ENCODE measurements at places on chromosomes 7 and 10.

DNA sequence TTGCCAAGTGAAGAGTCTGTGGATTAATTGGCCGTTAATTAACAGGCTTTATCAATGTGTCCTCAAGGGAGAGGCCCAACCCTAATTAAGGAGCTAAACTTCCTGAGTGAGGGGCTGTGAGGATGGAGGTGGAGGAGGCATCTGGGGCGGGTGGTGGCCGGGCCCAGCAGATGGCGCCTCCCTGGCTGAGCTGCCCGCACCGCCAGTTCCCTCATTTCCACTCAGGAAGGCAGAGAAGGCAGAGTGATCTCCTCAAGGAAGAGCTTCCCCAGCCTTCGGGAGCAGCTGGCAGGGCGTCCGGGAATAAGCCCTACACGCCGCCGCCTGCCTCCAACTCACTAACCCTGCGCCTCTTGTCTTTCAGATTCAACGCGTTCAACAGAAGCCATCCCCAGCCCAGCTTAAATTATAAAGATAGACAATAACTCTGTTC is 112.2 kb downstream of the CYTH3 start:
- no peak for DNase-seq
- peak overlapping the region; percentile 39 for H3K4me3 ChIP-seq
- peaks cover 4% of the 10 kb centered on the region for H3K36me3 ChIP-seq
- H3K27ac ChIP-seq = no peak overlapping the region
- H3K4me1 ChIP-seq = peaks cover 17% of the 10 kb centered on the region
- no peaks in the 10 kb centered on the region for H3K27me3 ChIP-seq

DNA sequence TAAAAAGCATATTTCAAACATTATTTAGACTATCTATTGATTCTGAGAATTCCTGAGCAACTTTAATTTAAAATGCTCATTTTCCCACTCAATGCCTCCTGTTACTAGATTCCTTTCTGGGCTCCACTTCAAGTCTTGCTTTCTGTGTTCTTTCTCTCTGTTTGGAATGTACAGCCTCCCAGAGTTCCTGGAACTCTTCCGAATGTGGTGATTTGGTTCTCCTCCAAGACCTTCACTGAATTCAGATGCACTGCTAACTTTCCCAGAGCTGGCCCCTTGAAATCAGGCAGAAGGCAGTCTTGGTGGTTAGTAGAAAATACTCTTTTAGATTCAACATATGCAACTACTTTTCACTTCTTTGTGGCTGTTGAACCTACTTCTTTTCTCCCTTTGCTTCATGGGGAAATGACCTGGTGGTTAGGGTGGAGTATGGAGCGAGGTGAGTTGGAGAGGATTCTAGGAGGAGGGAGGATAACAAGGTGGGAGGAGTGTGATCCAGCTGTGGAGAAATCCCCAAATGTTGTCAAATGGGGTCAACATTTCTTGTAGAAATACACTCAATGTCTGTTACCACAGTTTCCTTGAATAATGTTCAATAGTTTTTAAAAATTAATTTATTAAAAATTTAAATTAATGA is 27.9 kb upstream of the CCDC7 start:
- H3K27me3 ChIP-seq = no peaks in the 10 kb centered on the region
- no peak overlapping the region for H3K4me3 ChIP-seq
- H3K27ac ChIP-seq = no peak overlapping the region
- H3K36me3 ChIP-seq = no peaks in the 10 kb centered on the region
- H3K4me1 ChIP-seq = peaks cover 5% of the 10 kb centered on the region
- no peak for DNase-seq

DNA sequence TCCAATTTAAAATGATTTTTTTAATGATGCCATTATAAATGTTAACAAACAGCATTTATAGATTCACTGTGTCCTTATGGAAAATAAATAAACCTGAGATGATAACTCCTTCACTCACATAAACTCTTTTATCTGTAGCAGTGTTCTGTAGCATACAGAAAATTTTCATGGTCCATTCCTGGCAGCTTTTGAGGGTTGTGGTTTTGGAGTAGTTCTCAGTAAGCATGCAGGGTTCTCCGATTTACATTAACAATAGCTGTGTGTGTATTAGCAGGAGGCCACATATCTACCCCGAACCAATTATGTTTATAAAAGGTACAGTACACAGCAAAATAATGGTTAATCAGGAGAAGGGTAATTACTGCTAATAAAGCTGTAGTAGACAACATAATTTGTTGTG is 162.7 kb downstream of the CDCA7L start:
- H3K27ac ChIP-seq = no peak overlapping the region
- H3K4me1 ChIP-seq = no peaks in the 10 kb centered on the region
- DNase-seq = no peak
- no peaks in the 10 kb centered on the region for H3K36me3 ChIP-seq
- H3K4me3 ChIP-seq = no peak overlapping the region

DNA sequence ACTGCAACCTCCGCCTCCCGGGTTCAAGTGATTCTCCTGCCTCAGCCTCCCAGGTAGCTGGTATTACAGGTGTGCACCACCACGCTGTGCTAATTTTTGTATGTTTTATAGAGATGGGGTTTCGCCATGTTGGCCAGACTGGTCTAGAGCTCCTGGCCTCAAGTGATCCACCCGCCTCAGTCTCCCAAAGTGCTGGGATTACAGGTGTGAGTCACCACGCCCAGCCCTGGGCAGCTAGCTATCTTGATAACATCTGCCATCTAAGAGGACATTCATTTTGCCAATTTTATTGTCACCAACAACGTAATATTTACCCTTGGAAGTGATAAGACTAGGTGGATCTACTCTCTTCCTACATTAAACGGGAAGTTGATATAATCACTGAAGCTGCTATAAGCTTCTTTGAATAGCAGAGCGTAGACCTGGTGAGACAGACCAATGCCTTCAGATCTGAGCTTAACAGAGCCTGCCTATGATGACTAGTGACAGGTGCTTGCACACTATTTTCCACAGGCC is 39.7 kb upstream of the SLC35B4 start:
- H3K4me3 ChIP-seq = no peak overlapping the region
- no peak overlapping the region for H3K27ac ChIP-seq
- H3K36me3 ChIP-seq = no peaks in the 10 kb centered on the region
- peaks cover 26% of the 10 kb centered on the region for H3K27me3 ChIP-seq
- H3K4me1 ChIP-seq = peaks cover 5% of the 10 kb centered on the region

GRCh38 chr10:45000138-45000751 is 478 bp upstream of the ZNF22 start:
- H3K36me3 ChIP-seq = peaks cover 2% of the 10 kb centered on the region
- H3K27ac ChIP-seq = peak overlapping the region; percentile 67
- H3K27me3 ChIP-seq = no peaks in the 10 kb centered on the region

- no peak overlapping the region for H3K4me3 ChIP-seq
- DNase-seq = no peak
- H3K27ac ChIP-seq = no peak overlapping the region
Observed at GRCh38 chr7:100509231-100509630, 25.5 kb downstream of the NYAP1 start.

DNA sequence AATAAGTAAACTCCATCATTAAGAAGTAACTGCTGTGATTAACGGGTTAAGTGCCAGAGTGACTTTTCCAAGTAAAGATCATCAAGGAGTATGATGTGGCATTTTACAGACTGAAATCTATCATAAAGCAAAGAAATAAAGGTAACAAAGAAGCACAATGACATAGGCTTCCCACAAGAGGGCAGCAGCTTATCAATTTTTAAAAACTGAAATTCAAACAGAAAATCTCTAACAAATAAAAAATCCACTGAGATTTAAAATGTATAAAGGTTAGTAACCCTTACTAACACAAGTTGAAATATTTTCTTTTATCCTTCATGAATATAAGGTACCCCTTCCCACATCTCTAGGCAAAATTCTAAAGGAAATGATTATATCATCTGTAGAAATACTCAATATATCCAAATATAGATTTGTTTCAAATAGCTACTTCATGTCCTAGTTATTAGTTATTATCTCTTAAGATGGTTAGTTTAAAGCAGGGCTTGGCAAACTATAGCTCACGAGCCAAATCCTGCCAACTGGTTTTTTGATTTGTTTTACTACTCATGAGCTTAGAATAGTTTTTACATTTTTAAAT is 29.2 kb downstream of the FAM3C start:
- peak; percentile 7 for DNase-seq
- H3K4me1 ChIP-seq = peaks cover 5% of the 10 kb centered on the region
- H3K27me3 ChIP-seq = no peaks in the 10 kb centered on the region

- no peak overlapping the region for H3K4me3 ChIP-seq
- no peaks in the 10 kb centered on the region for H3K27me3 ChIP-seq
- H3K4me1 ChIP-seq = peaks cover 12% of the 10 kb centered on the region
- no peaks in the 10 kb centered on the region for H3K36me3 ChIP-seq
Observed at GRCh38 chr7:13846386-13846785, 143.1 kb downstream of the ETV1 start.

GRCh38 chr7:66697449-66698438 is 42.8 kb upstream of the RABGEF1 start:
- no peak overlapping the region for H3K27ac ChIP-seq
- peaks cover 8% of the 10 kb centered on the region for H3K4me1 ChIP-seq
- peaks cover 6% of the 10 kb centered on the region for H3K36me3 ChIP-seq
- H3K27me3 ChIP-seq = no peaks in the 10 kb centered on the region
- no peak for DNase-seq

GRCh38 chr10:61642150-61642571 is 20.6 kb upstream of the CABCOCO1 start:
- peaks cover 9% of the 10 kb centered on the region for H3K27me3 ChIP-seq
- no peaks in the 10 kb centered on the region for H3K36me3 ChIP-seq
- H3K4me1 ChIP-seq = no peaks in the 10 kb centered on the region
- DNase-seq = no peak
- H3K4me3 ChIP-seq = no peak overlapping the region
- no peak overlapping the region for H3K27ac ChIP-seq

DNA sequence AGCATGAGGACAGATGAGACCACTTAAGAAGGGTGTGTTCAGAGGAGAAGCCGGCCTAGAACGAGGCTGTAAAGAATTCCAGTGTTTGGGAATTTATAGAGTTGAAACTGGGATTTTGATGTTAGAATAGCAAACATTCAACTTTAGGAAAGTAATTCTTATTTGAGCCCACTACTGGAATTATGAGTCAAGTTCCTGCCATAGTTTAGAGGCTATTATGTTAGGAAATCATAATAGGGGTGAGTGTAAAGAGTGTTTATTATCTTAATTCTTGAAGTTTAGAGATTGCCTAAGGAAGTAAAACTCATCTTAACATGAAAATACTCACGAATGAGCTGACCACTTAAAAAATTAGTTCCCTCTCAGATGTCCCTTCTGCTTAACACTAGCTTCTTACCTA is 2.1 kb downstream of the CBLL1 start:
- peak overlapping the region; percentile 98 for H3K4me3 ChIP-seq
- DNase-seq = no peak
- peak overlapping the region; percentile 100 for H3K27ac ChIP-seq
- H3K4me1 ChIP-seq = peaks cover 42% of the 10 kb centered on the region
- H3K27me3 ChIP-seq = no peaks in the 10 kb centered on the region

DNA sequence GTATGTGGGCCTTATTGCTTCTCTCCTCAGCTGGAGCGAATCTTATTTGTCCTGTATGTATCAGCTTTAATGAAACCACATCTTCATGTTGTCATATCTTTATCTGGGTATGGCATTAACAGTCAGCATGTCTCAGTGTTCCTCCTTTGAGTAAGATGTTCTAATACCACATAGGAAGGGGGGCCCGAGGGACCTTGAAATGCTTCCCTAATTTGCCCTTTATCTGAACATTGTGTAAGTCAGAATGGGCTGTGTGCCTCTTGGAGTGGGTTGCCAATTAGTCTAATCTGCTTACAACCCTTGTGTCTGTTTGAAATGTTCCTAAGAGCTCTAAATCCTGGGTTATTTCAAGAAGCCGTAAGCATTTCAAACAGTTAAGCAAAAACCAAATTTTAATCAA is 623.8 kb downstream of the SUGCT start:
- H3K36me3 ChIP-seq = no peaks in the 10 kb centered on the region
- H3K27me3 ChIP-seq = no peaks in the 10 kb centered on the region
- no peak overlapping the region for H3K27ac ChIP-seq
- H3K4me3 ChIP-seq = no peak overlapping the region

DNA sequence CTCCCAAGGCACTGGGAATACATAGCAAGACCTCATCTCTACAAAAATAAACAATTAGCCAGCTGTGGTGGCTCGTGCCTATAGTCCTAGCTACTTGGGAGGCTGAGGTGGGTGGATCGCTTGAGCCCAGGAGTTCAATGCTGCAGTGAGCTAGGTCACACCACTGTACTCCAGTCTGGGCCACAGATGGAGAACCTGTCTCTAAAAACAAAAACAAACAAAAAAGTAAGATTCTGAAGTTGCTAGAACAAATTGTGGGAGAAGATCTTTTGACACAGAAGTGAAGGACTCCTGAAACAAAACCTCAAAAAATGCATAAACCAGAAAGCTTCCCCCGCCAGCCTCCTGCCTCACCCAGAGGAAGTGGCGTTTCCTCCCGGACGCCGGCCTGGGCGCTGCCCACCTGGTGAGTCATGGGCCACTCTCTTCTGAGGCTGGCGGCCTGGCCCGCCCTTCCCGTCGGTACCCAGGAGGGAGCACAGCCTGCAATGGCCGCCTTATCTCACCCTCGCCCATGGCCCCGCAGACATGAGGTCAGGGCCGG is 25.4 kb upstream of the ELN start:
- peaks cover 12% of the 10 kb centered on the region for H3K27me3 ChIP-seq
- H3K4me1 ChIP-seq = peaks cover 12% of the 10 kb centered on the region
- no peak for DNase-seq
- H3K4me3 ChIP-seq = peak overlapping the region; percentile 36
- H3K36me3 ChIP-seq = no peaks in the 10 kb centered on the region

GRCh38 chr7:133950855-133951254 is 176.3 kb upstream of the LRGUK start:
- H3K4me3 ChIP-seq = no peak overlapping the region
- H3K27me3 ChIP-seq = no peaks in the 10 kb centered on the region
- H3K27ac ChIP-seq = no peak overlapping the region
- no peaks in the 10 kb centered on the region for H3K4me1 ChIP-seq

DNA sequence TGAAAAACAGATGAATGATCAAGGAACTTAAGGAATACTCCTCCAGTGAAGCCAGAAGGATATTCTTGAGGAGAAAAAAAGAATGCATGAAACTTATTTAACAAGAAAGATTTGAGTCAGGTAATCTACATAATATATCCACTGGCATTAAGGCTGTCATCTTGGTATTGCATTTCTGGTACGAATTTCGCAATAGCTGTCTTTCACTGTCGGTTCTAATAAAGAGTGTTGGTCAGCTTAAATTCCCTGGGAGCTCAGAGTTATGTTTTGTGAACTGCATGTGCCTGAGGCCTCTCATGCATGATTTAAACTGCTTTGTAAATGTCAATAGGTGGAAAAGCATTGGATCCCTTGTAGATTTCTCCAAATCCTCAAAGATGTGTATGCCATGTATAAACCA is 565.3 kb upstream of the GALNT17 start:
- no peaks in the 10 kb centered on the region for H3K27me3 ChIP-seq
- DNase-seq = no peak
- no peak overlapping the region for H3K27ac ChIP-seq
- H3K36me3 ChIP-seq = no peaks in the 10 kb centered on the region

GRCh38 chr7:158858592-158859503 is 2.5 kb downstream of the DYNC2I1 start:
- DNase-seq = no peak
- no peaks in the 10 kb centered on the region for H3K27me3 ChIP-seq
- H3K27ac ChIP-seq = peak overlapping the region; percentile 89
- H3K4me1 ChIP-seq = peaks cover 17% of the 10 kb centered on the region

GRCh38 chr10:58898854-58899573 is 277.4 kb upstream of the PHYHIPL start:
- no peaks in the 10 kb centered on the region for H3K27me3 ChIP-seq
- H3K27ac ChIP-seq = no peak overlapping the region
- H3K36me3 ChIP-seq = no peaks in the 10 kb centered on the region
- DNase-seq = no peak
- H3K4me3 ChIP-seq = no peak overlapping the region

Measured in T-helper 17 cell (primary cell).